Left lobe of liver (tissue), 2 donors: ENCODE measurements at places on chromosomes 13 and 19.
A peak's percentile ranks its signal among the peaks of the same experiment; 100 is the strongest.

- DNase-seq, result peak; percentile 78
Observed at GRCh38 chr19:19224852-19225494, 13.2 kb downstream of the NCAN start.

DNA sequence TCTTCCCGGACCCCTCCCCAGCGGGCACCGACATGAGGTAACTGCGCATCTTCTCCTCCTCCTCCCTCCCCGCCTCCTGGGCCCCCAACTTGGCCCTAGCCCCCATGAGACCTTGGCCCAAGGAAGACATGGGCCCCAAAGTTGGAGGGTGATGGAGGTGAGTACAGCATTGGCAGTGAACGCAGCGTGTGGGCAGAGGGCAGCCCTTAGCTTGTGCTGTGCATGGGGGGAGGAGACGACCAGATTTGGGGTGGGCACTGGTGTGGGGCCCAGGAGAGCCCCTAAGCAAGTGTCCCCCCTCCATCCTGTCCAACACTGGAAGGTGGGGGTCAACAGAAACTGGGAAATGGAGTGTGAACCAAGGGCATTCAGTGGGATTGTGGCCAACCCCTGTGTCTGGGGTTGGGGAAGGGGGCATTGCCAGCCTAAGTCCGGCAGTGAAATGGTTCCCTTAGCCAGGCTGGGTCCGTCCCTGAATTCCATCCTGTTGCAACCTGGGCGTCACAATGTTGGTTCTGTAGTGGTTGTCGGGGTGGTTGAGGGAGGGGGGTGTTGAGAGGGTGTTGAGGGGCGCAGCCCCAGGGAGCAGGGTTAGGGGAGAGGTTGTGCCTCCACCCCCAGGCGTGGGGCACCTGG is 23.5 kb downstream of the NUMBL start:
- DNase-seq, result no peak

DNA sequence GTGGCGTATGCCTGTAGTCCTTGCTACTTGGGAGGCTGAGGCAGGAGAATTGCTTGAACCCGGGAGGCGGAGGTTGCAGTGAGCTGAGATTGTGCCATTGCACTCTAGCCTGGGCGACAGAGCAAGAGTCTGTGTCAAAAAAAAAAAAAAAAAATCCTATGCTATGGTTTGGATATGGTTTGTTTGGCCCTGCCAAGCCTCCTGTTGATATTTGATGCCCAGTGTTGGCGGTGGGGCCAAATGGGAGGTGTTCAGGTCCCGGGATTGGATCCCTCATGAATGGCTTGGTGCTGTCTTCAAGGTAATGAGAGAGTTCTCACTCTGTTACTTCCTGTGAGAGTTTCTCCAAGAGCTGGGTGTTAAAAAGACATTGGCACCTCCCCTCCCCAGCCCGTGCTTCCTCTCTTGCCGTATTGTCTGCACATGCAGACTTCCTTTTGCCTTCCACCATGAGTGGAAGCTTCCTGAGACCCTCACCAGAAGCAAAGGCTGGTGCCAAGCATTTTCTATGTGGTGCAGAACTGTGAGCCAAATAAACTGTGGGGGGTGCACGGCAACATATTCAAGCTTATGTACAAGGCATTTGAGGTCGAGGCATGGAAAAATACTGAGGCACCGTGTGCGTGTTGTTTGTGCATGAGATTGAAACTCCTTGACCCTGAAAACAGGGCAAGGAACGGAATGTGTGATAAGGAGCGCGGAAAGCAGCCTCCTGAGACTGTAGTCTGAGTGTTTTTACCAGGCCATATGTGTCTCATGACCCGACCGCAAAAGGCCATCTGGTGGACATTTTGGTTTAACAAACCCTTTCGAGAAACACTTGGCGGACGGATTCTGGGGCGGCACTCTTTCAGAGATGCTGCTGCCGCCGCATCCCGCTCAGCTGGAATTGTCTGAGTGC is 7.3 kb downstream of the SIGLEC9 start:
- DNase-seq, result peak; percentile 54

- no peak for DNase-seq
Observed at GRCh38 chr13:97194479-97194878, 27.7 kb upstream of the MBNL2 start.

DNA sequence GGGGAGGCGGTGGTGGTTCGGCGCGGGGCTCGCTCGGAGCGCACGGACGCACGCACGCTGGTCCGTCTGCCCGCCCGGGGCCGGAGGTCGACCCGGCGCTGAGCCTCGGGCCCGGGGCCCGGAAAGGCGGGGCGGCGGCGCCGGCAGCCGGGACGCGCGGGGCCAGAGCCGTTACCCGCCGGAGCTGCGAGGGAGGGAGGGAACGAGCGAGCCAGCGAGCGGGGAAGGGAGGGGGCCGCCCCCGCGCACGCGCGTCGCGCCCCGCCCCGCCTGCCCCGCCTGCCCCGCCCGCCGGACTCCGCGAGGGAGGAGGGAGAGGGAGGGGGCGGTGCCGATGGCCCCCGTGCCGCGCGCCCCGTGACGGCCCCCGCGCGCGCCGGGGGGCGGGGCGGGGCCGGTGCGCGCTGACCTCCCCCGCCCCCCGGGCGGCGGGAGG is 15.0 kb downstream of the CIC start:
- DNase-seq, result peak; percentile 88

DNA sequence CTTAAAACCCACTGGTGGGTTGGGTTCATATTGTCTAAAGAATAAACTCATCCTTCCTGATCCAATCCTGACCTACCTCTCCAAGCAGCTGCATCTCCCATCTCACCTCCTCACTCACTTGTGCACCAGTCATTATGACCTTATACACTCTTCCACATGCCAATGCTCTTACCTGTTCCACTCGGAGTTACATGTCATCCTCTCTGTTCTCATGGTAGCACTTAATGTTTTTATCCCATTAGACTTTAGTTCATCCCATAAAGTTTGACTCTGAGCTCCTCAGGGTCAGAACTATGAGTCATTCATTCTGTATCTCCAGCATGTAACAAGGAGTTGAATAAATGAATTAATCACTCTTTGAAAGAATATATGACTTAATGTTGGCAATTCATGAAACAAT is 330.2 kb downstream of the KLF12 start:
- DNase-seq, result no peak

DNA sequence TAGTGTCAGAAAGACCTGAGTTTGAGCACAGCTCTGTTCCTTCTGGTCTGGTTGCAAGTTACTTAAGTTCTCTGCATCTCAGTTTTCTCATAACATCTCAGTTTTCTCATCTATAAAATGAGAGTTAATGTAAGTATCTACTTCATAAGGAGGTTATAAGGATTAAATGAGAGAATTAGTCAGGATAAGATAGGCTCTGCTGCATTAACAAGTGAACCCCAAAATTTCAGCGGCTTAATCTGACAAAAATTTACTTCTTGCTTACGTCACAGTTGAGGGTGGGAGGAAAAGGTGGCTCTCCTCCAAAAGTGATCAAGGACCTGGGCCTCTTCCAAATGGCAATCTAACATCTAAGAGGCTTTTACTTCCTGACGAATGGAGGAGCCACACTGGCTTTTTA is 31.5 kb upstream of the LRCH1 start:
- no peak for DNase-seq

DNA sequence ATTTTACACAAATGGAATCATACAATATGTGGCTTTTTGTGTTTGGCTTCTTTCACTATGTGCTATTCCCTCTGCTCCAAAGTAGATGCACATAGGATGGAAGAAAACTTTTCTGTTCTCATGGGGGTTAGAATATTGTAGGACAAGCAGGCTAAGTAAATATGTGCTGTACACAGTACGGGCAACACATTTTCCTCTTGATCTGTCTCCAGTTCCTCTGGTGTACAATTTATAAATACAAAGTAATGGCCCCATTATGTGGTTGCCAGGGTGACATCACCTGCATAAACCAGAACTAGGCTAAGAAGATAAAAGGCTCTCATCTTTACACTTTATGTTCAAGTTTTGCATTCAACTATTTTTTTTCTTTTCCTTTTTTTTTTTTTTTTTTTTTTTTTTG is 41.0 kb upstream of the SOX21 start:
- DNase-seq, result no peak
